PC-9 (cell line): ENCODE measurements at places on chromosomes 2 and 18. TPM values are rescaled to one million over a fixed set of nuclear protein-coding genes. Genes with fewer than 3 reads are reported as not detected.

DNA sequence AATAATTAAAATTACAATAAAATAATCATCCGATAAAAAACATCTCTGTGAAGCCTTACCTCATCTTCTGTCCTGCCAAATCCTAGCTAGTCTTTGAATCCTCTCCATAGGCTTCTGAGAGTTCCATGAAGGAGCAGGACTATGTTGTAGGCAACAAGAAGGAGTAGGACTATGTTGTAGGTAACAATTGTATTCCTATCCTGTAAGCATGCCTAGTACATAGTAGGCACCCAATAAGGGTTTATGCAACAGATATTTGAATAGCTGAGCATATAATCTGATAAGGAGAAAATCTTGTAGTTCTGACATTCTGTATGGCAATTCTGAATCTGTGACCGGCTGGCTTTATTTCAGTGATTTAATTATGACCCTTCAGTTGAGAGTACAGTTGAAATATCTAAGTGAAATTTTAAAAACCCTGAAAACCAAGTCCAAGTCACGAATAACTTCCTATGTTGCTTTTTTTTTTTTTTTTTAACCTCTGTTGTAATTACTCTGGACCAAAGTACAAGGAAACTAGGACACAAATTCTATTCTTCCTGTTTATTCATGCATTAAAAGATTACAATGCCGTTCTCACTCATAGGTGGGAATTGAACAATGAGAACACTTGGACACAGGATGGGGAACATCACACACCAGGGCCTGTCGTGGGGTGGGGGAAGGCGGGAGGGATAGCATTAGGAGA, 27.8 kb downstream of the VWA3B start:
- H3K27ac ChIP-seq: no peak overlapping the region
- no peaks in the 10 kb centered on the region for H3K36me3 ChIP-seq
- no peaks in the 10 kb centered on the region for H3K27me3 ChIP-seq

The ACKR3 gene
- 19.6 and 20.3 TPM in 2 replicates for total RNA-seq

DNA sequence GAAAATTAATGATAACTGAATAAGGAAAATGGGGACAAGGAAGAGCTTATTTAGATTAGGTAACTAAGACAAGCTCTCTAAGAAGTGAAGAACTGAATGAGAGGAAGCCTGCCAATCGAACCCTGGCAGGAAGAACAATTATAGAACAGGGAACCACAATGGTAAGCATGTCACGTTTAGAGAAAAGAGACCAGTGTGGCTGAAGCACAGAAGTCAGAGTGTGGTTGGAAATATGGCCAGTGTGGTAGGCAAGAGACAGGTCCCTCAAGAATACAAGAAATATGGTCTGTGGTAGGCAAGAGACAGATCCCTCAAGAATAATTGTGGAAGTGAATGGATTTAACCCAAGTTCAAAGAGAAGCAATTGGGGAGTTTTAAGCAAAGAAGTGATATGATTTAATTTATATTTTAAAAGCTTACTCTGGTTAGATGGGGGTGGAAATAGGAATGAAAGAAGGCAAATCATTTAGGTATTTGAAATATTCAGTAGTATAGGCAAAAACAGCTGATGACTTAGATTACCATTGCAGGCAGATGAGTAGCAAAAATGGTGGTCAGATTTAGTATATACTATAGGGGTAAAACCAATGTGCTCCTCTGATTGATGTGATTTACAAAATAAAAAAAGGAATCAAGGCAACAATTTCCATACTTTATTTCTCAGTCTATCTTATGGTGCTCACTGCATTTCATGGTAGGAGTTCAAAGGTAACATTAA, 38.8 kb upstream of the ERMN start:
- no peaks in the 10 kb centered on the region for H3K4me1 ChIP-seq
- no peak overlapping the region for H3K4me3 ChIP-seq

DNA sequence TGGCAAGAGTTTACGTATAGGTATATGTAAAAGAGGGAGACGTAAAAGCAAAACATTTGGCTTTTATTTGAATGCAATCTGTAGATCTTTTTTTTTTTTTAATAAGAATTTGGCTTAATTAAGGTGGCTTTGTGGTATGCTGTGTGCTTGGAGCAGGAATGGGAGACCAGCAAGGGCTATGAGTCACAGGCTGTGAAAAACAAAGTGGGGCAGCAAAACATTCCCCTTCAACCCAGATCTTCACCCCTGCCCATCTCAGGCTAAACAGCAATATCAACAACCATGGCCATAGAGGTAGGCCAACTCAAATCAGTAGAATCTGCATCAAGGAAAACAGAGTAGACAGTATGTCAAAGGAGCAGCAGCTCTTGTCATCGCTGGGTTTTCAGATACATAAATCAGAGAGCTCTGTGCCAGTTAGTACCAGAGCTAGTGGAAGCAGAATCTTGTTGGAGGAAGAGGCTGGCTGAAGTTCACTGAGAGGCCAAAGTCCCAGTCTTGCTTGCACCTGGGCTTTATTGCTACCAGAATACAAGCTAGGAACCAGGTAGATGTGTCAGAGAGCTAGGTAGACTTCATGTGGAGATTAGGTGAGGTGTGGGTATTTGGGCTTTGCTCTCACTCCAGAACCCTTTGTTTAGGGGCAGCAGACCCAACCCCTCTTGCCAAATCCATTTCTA, 191.5 kb upstream of the FANCL start:
- DNase-seq: no peak
- H3K4me3 ChIP-seq: no peak overlapping the region
- H3K36me3 ChIP-seq: no peaks in the 10 kb centered on the region
- peaks cover 2% of the 10 kb centered on the region; the same call in 1 of the 2 replicates for H3K4me1 ChIP-seq

DNA sequence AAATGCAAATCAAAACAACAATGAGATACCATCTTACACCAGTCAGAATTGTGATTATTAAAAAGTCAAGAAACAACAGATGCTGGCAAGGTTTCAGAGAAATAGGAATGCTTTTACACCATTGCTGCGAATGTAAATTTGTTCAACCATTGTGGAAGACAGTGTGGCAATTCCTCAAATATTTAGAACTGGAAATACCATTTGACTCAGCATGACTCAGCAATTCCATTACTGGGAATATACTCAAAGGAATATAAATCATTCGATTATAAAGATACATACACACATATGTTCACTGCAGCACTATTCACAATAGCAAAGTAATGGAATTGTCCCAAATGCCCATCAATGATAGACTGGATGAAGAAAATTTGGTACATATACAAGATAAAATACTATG, 516.7 kb downstream of the ERBB4 start:
- no peak for DNase-seq
- no peaks in the 10 kb centered on the region for H3K4me1 ChIP-seq
- H3K27ac ChIP-seq: no peak overlapping the region
- no peaks in the 10 kb centered on the region for H3K36me3 ChIP-seq

The SALL3 gene
- total RNA-seq: not detected in 2 replicates

DNA sequence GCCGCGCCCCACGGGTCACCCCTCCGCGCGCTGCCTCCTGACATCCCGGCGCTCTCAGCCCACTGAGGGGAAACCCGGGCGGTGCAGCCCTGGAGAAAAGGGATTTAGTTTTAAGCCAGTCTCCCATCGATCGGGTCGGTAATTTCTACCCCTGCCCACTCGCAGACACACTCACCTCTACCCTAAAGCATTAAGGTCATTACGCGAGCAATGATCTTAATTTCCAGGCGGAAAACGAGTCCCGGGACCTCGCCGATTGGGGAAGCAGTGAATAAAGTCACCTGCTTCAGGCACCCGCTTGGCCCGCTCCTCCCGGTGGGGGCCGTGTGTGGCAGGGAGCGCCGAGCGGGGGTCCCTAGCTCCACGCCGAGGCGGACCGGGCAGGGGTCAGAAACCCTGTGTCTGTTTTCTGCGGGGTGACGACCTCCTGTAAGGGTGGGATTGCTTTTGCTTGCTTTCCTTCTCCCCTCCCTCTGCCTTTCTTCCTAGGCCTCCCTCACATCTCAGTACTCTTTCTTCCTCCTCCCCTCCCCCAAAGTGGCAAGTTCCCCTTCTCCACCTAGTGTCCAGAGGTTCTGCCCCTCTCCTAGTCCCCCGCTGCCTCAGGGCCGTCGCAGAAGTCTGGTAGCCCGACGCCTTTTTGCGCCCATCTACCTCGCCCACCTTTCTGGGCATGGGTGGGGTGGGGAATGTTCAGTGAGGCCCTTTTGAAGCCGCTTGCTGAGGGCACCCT, 142.6 kb downstream of the MEIS1 start:
- 0 out of 2 replicates have a peak, but pooled peaks cover 19% of the 10 kb centered on the region for H3K4me1 ChIP-seq
- no peak for DNase-seq
- H3K36me3 ChIP-seq: no peaks in the 10 kb centered on the region
- no peak overlapping the region for H3K27ac ChIP-seq
- H3K4me3 ChIP-seq: peak overlapping the region; percentile 82
- H3K27me3 ChIP-seq: peaks cover 27% of the 10 kb centered on the region; the same call in 1 of the 2 replicates

The MSTN gene
- not detected in 2 replicates for total RNA-seq

DNA sequence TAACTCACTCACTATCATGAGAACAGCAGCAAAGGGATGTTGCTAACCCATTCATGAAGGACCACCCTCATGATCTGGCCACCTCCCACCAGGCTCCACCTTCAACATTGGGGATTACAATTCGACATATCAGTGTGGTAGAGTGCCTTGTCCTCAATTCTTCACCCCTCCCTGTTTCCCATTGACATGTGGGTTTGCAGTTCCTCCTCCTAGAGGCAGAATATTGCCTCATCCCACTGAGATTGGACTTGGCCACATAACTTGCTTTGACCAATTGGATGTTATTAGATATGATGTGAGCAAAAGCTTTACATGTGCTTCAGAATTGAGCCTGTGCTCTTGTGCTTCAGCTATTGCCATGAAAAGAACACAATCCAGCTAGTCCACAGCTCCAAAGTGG, 217.0 kb upstream of the CXCR4 start:
- no peak overlapping the region for H3K27ac ChIP-seq
- no peaks in the 10 kb centered on the region for H3K27me3 ChIP-seq
- H3K36me3 ChIP-seq: no peaks in the 10 kb centered on the region
- no peak overlapping the region for H3K4me3 ChIP-seq
- H3K4me1 ChIP-seq: no peaks in the 10 kb centered on the region

GRCh38 chr2:168935810-168936581, 34.9 kb downstream of the G6PC2 start:
- no peak for DNase-seq
- H3K36me3 ChIP-seq: no peaks in the 10 kb centered on the region
- H3K4me1 ChIP-seq: no peaks in the 10 kb centered on the region
- H3K27me3 ChIP-seq: no peaks in the 10 kb centered on the region

- no peak overlapping the region for H3K27ac ChIP-seq
- no peaks in the 10 kb centered on the region for H3K4me1 ChIP-seq
- no peaks in the 10 kb centered on the region for H3K27me3 ChIP-seq
These were observed 680.4 kb downstream of the TDRD15 start for GRCh38 chr2:21804151-21804550.

DNA sequence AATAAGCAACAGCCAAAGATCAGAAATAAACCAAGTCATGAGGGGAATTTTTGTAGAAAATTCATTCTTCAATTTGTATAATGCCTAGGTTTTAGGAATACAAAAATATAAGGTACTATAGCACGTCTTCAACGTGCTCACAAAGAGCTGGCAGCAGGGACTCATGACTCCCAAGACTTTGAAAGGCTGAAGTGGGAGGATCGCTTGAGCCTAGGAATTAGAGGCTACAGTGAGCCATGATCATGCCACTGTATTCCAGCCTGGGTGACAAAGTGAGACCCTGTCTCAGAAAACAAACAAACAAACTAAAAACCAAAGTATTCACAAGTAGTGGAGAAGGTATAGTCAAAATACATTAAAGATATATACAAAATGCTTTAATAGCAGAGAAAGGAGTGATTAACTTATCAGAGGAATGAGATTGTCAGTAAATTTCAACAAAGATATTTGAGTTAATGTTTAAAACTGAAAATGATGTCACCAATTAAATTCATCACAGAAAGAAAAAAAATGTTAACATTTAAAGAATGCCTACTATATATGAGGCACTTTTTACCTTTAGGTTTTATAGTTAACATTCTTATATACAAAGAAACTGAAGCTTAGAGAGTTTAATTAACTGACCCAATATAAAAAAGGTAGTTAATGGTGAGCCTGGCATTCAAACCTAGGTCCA, 3.2 kb downstream of the WDR33 start:
- peaks cover 37% of the 10 kb centered on the region for H3K4me1 ChIP-seq
- 0 out of 2 replicates have a peak, but pooled peaks cover 7% of the 10 kb centered on the region for H3K36me3 ChIP-seq
- H3K4me3 ChIP-seq: no peak overlapping the region
- no peak overlapping the region for H3K27ac ChIP-seq
- no peak for DNase-seq

The HMSD gene
- not detected in 2 replicates for total RNA-seq

The TMEM237 gene
- total RNA-seq: 21.6 and 24.5 TPM in 2 replicates

The SERPINB13 gene
- total RNA-seq: not detected in 2 replicates
